Urothelium cell line (cell line): ENCODE measurements at places on chromosomes 12 and 14.

GRCh38 chr14:31336646-31337045 lies 83.7 kb downstream of the HEATR5A start:
- no peak for DNase-seq

- DNase-seq, result no peak
These were observed 30.0 kb downstream of the CEP83 start for GRCh38 chr12:94429633-94430032.

GRCh38 chr14:45258073-45258472 lies 5.1 kb upstream of the MIS18BP1 start:
- no peak for DNase-seq

- DNase-seq, result peak; percentile 55
These were observed 229.1 kb upstream of the PELI2 start for GRCh38 chr14:55889124-55889523.

GRCh38 chr12:3091382-3092241 lies 14.4 kb downstream of the TSPAN9 start:
- no peak for DNase-seq

DNA sequence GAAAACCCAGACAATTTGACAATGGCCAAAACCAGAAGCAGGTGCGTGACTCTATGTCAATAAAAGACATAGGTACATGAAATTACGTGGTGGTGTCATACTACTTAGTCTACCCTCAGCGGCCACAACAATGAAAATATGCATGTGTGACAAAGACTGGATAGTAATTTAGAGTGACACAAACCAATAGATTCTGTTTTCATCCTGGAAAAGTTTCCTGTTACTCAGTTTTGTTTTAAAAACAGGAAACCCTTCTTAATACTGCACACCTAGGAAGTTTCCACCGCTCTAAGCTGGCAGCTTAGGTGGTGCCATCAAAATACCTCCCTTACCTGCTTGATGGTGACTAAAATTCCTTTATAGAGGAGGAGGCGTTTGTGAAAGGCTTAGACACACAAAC lies 15.1 kb downstream of the POU6F1 start:
- DNase-seq, result no peak

- no peak for DNase-seq
These were observed 102.5 kb upstream of the PRICKLE1 start for GRCh38 chr12:42691991-42692557.

DNA sequence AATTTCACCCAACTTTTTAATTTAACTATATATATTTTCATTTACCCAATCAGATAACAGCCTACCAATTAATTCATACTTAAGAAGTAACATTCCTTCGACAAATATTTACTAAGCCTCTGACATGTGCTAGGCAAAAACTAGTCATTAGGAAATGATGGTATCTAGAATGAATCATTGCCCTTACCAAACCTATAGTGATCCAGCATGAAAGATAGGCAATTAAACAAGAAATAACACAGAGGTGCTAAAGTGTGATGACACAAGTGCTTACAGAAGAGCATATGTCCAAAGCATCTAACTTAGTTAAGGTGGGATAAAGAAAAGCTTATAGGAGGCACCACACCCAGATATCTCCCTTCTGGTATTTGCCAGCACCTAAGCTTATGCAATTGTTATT lies 166.5 kb upstream of the RASSF8 start:
- DNase-seq, result no peak

GRCh38 chr12:75960086-75960910 lies 71.3 kb downstream of the PHLDA1 start:
- DNase-seq, result no peak

GRCh38 chr14:104865631-104866441 lies 768 bp downstream of the CEP170B start:
- peak; percentile 74 for DNase-seq

DNA sequence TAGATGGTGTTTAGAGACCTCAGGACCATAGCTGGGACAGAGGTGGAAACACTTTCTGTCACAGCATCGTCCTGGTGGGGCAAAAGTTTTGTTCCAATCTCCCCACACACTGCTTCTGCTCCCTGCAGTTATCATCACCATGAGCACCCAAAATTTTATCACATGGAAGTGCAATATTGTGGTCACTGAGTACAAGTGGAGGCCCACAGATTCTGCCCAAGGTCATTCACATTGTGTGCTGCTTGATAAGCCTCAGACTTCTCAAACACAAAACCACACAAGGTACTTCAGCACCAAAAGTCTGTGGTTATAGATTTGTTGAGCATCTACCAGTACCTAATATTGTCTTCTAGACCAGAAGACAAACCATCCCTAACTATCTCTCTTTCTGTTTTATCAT lies 554 bp upstream of the KRT77 start:
- DNase-seq, result no peak

DNA sequence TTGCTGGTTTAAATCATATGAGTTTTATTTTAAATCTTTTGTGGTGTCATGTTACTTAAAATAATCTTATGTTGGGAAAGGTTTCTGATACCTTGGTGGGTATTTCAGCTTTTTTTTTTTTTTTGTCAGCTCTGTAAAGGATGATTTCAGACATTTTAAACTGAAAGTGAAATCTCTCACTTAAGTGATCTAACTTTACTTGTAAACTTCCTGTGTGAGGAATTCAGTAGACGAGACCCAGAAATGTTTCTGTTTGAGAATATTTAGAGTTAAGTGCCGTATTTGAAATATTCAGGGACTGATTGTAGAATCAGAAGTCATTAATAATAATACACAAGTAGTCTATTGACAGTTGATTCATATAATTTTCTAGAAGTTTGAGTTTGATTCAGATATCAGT lies 37.8 kb downstream of the PROX2 start:
- DNase-seq, result no peak

DNA sequence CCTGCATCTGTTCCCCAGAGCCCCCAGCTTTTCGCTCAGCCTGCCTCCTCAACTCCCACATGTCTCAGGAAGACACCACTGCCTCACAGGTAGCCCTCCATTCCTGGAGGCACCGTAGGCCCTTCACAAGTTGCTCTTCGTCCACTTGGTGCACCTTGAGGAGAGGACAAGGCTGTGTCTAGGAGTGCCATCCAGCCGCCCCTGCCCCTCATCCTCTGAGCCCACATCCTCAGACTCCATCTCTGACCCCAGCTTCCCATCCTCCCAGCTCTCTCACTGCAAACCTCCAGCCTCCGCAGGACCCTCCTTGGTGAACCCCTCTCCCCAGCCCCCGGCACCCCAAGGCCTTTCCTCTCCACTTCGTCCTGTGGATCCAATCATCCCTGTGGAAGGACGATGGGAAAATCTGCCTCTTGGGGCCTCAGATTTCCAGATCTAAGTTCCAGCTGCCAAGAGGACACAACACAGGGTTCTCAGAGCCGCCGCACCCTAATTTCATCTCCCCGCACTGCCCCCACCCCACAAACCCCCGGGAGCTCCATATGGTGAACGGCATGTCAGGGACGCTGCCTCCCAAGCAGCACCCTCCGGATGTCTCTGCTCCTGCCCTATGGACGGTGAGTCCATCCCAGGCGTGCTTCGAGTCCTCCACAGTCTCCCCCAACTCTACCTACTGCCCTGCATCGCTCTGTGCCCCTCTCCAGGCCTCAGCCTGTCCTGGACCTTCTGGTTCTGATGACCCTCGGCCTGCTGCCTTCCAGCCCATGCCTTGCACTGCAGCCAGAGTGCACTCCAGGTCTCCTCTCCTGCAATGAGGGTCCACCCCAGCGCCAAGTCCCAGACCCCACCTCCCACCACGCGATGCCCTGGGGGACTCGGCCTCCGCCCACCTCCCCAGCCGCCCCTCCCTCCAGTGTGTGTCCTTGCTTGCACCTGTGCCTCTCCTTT lies 314.1 kb upstream of the DIO3 start:
- no peak for DNase-seq

- no peak for DNase-seq
These were observed 31.5 kb upstream of the BHLHE41 start for GRCh38 chr12:26156201-26156871.

DNA sequence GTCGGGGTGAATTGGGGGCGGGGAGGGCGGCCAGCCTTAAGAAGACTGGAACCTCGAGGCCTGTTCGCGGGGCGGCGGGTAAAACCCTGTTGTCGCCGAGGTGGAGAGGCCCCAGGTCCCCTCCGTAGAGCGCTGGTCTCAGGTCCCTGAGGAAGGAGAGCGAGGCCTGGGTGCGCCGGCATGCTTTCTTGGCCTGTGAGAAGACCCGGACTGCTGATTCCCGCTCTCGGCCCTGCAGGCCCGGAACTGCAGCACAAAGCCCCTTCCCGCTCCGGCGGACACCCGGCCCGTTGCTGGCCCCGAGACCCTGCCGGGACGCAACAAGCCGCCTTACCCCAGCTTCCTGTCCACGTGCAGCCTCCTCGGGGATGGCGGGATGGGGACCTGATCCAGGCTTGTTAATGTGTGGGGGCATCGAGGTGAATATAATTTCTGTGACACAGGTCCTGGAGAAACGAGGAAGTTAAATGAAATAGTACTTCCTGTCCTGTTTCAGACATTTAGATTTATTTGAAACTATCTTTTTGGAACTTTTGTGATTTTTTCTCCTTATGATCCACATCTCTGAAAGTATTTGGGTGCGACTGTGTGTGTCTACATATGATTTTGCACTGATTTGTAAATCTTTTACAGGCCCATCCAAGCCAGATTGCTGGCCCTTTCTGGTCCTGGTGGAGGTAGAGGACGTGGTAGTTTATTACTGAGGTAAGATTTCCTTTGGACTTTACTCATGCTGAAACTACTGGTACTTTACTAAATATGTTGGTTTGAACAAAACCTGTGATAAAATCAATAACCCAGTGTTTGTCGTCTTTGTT lies 600 bp downstream of the PNN start:
- peak; percentile 25 for DNase-seq

GRCh38 chr14:52020161-52020714 lies 30.9 kb downstream of the RTRAF start:
- DNase-seq, result no peak

DNA sequence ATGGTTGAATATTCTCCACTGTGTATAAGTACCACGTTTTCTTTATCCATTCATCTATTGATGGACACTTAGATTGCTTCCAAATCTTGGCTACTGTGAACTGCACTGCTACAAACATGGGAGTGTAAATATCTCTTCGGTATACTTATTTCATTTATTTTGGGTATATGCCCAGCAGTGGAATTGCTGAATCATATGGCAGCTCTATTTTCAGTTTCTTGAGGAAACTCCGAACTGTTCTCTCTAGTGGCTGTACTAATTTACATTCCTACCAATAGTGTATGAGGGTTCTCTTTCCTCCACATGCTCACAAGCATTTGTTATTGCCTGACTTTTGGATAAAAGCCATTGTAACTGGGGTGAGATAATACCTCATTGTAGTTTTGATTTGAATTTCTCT lies 623.1 kb upstream of the LRFN5 start:
- DNase-seq, result no peak

DNA sequence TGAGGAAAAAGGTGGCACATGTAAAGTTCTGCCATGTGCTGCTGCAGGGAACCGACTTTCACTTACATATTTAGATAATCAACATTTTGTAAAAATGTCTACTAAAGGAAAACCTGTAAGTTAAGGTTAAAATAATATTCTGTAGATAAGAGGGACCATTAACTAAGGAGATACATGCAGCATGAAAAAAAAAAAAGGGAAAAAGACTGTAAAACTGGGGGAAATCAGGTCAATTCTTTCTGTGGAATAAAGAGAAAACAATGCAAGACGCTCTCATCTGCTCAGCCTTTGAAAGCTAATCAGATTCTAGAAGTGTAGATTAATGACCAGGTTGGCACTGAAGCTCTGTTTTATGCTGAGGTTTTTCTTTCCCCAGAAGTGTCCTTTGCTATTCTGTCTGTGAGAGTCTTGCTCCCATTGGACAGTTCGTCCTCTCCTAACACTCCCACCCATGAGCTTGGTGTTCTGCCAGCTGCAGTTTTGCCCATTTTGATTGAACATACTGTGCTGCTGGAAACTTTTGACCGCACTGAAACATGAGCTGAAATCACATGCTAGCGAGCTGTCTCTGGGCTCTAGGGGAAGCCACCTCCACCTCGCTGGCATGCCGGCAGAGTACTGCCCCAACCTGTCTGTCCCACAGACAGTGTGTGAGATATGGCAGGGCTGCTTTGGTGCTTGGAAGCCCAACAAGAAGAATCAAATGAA lies 39.7 kb downstream of the PPTC7 start:
- DNase-seq, result peak; percentile 32

DNA sequence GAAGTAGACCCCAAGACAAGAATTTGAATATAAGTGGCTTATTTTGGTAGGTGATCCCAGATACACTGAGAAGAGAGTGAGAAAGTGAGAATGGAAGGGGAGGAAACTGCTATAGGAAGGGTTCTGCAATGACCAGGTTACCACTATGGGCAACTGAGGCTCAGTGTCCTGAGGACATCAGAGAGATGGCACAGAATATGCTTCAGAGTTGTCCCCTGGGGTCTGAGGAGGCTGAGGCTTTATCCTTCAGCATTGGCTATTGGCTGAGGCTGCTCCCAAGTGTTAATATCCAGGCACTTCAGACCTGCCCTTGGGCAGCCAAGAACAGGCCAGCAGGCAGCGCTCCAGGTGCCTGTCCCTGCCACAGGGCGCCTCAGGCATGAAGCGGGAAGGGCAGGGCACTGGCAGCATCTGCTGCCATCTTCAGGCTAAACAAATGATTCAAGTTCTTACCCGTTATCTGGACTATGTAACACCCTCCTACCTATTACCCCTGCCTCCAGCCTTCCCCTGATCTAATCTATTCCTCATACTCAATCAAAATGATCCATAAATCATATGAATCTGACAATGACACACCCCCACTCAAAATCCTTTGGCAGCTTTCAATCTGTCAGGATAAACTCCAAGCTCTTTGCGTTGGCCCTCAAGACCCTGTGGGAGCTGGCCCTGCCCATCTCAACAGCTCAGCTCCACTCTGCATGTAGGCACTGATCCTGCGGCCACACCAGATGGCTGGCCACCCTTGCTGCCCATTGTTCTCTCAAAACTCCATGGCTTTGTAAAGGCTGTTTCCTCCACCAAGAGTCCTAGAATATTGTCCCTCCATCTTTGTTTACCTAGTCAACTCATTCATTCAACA lies 42.4 kb downstream of the CKAP4 start:
- DNase-seq, result peak; percentile 8

DNA sequence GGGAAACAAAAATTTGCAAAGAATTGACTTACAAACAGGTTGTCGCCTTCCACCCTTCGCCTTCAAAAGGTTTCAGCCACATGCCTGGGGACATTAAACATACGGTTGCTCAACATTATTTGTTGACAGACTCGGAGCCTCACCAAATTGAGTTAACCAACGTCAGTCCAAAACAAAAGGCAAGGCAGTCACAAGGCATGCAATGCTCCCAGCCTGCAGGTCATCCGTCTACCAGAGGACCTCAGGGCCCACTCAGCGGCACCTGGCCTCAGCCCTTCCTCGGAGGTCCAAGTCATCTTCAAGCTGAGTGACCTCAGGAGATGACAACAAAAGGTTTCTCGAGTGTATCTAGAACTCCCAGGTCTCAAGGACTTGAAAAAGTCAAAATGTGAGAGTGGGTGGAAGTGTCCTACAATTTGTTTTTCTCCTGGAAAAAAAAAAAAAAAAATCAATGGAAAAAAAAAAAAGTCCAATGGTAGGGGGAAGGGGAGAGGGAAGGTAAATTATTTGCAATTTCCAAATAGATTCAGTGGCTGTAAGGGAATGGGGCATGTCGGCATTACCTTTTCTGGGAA lies 64.3 kb downstream of the KDM2B start:
- no peak for DNase-seq
